Progenitor cell of endocrine pancreas (in vitro differentiated cells): ENCODE measurements at places on chromosomes 13 and 19.
A peak's percentile ranks its signal among the peaks of the same experiment; 100 is the strongest.

GRCh38 chr19:31264041-31264778, 85.0 kb downstream of the TSHZ3 start:
- DNase-seq, result no peak

- no peak for DNase-seq
Observed at GRCh38 chr19:13965926-13966683, 13.8 kb downstream of the DCAF15 start.

- DNase-seq, result no peak
Observed at GRCh38 chr13:25684491-25684890, 312.7 kb downstream of the ATP8A2 start.

GRCh38 chr19:8150178-8150865, 930 bp upstream of the FBN3 start:
- DNase-seq, result no peak

DNA sequence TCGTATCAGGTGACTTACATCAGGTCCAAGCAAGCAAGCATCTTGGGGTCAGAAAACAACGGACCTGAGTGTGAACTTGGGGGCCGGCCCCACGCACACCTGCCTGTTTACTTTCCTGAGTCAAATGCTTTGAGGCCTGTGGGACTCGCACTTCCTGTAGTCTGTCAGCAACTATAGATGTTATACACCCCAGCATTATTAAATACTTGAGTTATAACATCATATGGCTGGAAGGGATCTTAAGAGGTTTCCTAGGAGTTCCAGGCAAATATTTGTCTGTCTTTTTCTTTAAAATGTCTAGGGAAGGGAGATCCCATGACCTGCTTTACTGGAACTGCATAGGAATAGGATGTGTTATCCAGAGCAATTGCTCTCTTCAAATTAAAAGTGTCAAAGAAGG, 280.6 kb downstream of the SHISA2 start:
- no peak for DNase-seq

- DNase-seq, result no peak
Observed at GRCh38 chr13:50026788-50027473, 11.7 kb downstream of the KCNRG start.

DNA sequence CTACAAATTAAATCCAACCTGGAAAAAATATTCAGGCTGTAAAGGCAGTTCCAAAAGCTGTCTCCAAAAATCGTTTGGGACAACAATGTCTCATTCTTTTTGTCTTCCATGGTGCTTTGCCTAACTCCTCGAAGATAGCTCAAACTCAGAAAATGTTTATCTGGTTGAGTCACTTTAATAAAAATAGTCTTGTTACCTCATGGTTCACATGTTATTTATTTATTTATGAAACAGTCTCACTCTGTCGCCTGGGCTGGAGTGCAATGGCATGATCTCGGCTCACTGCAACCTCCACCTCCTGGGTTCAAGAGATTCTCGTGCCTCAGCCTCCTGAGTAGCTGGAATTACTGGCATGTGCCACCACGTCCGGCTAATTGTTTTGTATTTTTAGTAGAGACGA, 4.9 kb upstream of the BRD4 start:
- DNase-seq, result no peak

- no peak for DNase-seq
Observed at GRCh38 chr13:37531049-37531448, 67.5 kb downstream of the POSTN start.

GRCh38 chr13:114024603-114025404, 50.9 kb upstream of the C13orf46 start:
- no peak for DNase-seq

DNA sequence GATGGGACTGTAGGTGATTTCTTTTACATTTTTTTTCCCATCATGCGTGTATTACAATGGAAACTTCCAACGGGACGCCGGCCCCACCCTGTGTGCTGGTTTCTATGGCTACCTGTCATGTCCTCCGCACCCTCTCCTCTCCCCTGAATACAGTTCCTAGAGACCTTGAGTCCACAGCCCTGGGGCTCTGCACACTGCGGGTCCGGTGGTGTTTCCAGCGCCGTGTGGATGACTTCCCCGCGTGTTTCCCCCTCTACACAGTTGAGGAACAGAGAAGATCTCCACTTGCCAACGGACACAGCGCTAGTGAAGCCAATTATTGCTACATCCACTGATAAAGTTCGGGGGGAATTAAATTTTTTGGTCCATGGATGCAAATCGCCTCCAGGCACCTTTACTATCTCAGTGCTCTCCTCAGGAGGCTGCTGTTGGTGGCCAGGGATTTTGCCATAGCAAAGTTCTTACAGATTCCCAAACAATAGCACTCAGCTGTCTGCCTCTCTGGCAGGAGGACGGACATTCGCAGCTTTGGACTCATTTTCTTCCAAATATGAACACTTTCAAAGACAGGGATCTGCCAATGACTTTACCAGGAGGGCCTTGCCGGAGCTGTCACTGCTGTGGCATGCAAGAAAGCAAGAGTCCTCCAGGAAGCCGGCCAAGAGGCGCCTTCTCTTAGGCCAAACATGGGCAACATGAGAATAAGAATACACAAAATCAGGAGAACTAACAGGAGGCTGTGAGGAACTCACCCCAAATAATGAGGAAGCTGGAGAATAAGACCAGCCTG, 39.3 kb upstream of the GAS6 start:
- DNase-seq, result no peak

DNA sequence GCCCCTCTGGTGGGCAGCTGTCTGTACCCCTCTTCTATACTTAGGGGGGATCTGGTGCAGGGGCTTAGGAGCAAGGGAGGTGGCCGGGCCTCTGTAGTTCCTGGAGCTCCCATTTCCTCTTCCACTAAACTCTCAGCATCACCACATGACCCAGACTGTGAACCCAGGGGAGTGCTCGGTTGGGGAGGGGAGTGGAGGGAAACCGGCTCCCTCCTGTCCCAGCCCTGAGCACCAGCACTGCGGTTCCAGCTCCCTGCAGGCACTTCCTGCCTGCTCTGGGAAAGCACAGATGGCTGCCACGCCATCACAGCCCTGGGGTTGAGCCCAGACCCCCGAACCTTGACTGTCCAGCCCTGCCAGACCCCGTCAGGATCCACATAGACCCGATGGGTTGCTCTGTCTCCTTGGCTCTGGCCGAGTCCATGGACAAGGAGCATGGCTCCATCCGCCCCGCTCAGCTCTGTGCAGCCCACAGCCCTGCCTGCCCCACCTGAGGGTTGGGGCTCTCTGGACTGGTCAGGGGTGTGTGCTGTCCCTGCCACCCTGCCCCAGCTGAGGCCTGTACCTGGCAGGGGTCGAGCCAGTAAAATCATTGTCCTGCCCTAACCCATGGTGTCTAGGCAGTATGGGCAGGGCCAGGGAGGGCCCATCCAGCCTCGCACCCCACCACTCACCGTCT, 36.0 kb upstream of the SLC7A10 start:
- no peak for DNase-seq

GRCh38 chr13:44158881-44159632, 214.6 kb upstream of the SERP2 start:
- no peak for DNase-seq

GRCh38 chr13:36089130-36089647, 42.0 kb downstream of the DCLK1 start:
- DNase-seq, result no peak

DNA sequence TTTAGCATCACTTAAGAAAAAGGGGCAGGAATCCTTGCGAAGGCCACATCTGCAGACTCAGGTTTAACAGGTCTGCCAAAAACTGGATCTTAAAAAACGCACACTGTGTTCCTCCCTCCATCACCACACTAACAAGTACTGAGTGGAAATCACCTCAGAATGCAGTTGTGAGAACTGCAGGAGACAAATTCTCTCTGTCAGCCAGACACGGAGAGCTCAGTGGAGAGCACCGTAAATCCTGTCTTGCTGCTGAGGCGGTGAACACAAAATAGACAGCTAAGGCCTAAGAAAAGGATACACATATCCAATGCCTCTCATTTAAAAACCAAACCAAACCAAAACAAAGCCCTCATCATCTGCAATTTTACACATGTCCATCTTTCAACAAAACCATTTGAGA, 1287.6 kb downstream of the EFNB2 start:
- no peak for DNase-seq

DNA sequence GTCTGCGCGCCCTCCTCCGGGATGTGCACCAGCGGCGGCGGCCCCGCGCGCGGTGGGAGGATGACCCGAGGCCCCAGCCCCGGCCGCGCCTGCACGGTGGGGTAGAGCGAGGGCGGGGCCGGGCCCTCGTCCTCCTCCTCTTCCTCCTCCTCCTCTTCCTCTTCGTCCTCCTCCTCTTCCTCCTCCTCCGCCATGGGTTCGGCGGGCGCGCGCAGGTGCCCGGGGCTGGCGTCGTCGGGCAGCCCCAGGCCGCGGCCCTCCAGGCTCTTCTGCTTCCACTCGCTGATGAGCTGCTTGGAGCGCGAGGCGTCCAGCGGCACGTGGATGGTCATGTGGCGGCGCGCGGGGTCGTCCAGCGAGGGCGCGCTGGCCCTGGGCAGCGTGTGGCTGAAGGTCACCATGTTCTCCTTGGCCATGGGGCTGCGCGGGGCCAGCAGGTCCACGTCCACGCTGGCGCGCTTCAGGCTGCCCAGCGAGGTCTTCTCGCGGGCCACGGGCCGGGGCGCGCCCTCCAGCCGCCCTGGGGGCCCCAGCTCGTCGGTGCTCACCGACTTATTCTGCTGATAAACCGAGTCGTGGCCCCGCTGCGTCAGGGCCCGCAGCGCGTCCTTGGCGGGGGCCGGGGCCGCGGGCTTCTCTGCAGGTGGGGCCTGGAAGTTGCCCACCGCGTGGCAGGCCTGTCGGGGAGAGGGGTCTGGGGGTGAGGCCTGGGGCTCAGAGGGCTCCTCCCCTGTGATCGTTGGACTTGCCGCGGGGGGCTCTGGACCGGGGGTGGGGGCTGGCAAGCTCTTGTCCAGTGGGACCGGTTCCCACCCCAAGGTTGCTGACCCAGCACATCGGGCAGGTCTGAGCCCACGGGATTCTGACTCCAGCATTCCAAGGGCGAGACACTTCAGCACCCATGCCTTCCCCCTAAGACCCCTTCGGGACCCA, 8.3 kb downstream of the PLPPR3 start:
- no peak for DNase-seq

DNA sequence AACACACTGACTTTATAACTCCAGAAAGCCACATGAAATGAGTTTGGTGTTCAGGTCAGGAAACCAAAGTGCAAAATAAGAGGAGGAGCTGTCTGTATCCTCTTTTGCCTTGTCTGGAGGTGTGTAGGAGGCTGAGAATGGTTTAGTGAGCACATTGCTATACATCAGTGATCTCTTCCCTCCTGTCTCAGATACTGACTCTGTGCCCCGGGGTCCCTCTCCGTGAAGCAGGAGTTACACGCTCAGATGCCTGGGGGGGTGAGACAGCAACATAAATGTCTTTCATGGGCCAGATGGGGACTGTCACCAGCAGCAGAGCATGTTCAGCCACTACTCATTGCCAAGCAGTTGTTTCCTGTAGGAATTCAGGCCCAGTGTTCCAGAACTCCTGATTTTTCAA, 285.4 kb downstream of the ATP8A2 start:
- no peak for DNase-seq

GRCh38 chr13:98353750-98354149, 176.7 kb upstream of the RNF113B start:
- no peak for DNase-seq

- no peak for DNase-seq
Observed at GRCh38 chr13:22194106-22194805, 523.4 kb downstream of the FGF9 start.

DNA sequence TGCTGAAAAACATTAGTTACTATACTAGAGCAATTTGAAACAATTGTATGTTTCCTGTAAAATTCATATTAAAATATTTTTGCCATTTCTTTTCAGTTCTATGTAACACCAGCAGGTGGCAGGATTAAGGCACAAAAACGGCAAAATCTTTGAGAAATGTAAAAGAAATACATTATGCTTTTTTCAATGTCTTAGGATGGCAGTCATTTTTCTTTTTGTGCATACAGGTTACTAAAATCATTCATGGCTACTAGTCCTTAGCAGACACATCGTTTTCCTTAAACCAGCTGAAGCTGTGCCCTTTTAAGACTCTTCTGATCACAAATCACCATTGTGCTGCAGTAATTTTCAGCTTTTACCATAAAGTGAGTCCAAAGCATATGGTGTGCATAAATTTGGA, 800.7 kb upstream of the SLITRK5 start:
- no peak for DNase-seq

- DNase-seq, result peak; percentile 52
Observed at GRCh38 chr19:42433503-42434260, 6.5 kb upstream of the LIPE start.

DNA sequence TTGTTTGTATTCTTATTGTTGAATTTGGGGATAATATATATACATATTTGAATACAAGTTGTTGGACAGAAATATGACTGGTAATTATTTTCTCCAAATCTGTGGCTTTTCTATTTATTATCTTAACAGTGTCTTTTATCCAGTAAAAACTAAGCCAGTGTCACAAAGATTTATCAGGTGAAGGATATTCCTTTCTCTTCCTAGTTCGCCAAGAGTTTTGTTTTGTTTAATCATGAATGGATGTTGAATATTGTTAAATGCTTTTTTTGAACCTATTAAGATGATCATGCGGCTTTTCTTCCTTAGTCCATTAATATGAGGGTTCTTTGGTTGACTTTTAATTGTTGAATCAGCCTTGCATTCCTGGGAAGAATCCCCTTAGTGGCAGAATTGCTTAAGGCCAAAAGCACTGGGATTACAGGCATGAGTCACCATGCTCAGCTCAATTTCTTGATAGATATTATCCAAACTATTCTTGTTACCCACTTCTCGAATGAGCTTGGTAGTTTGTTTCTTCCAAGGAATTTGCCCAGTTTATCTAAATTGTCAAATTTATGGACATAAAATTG, 53.3 kb downstream of the TEX26 start:
- DNase-seq, result no peak

DNA sequence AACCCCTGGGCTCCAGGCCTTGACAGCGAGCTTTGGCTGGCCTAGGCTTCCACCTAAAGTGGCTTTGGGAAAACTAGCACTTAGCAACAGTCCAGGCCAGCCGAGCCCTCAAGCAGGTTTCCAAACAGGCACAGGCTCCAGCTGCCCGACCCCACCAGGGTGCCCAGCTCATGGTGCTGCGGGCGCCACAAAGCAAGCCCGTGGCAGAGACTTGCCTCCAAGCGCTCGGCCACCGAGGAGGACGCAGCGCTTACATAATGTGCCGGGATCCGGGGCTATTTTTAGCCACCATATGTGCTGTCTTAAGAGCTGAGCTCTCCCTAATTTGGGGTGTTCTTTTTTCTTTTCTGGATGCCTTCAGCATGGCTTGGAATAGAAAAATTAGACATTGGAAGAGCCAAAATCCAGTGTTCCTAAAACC, 56.1 kb upstream of the F7 start:
- no peak for DNase-seq

DNA sequence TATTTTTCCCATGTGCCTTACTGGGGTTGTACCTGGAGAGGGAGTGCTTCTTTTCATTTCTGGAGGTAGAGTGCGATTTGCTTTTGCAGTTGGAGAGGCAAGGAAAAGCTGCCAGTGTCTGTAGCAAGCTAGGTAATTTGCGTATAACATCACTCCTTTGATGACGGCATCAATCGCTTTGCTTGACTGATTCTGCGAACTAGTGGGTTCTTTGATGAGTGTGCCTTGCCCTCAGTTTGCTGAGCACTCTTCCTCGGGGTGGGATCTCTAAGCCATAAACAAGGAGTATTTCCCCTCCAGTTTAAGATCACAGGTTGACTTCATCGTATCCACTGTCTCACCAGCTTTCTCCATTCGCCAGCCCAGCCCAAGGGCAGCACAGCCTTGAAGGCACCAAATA, 344.5 kb downstream of the KCNRG start:
- DNase-seq, result no peak

GRCh38 chr19:31334101-31334848, 15.0 kb downstream of the TSHZ3 start:
- DNase-seq, result no peak
